ENCODE measurements at places on chromosomes 13 and 19. TPM values are rescaled to one million over a fixed set of nuclear protein-coding genes. Genes with fewer than 3 reads are reported as not detected.

Gene MTUS2
- 0.20 TPM for total RNA-seq

Gene UHRF1
- total RNA-seq = not detected

Gene GFY
- not detected for total RNA-seq

Gene TEX101
- not detected for total RNA-seq

Gene GIPR
- not detected for total RNA-seq

Gene JAK3
- total RNA-seq = 1.5 TPM

Gene ATP4A
- not detected for total RNA-seq

Gene PHLDB3
- total RNA-seq = 9.6 TPM

Gene PLPPR3
- total RNA-seq = not detected

Gene NKPD1
- not detected for total RNA-seq

Gene ZNF582
- 0.22 TPM for total RNA-seq

Gene CYP2S1
- total RNA-seq = 0.31 TPM

Gene ABCC4
- total RNA-seq = 5.4 TPM

Gene ZFR2
- total RNA-seq = not detected

Gene SYNGR4
- total RNA-seq = not detected

Gene FXYD7
- not detected for total RNA-seq

Gene LILRA1
- total RNA-seq = 0.40 TPM

Gene MEDAG
- total RNA-seq = 37.7 TPM

Gene RAB3D
- total RNA-seq = 1.5 TPM

Gene ZNF563
- 2.6 TPM for total RNA-seq

Gene ZNF235
- total RNA-seq = 3.3 TPM

Gene ZNF93
- total RNA-seq = 0.36 TPM

Gene FFAR3
- total RNA-seq = not detected
